ENCODE measurements at places on chromosomes 4 and X.

GRCh38 chrX:115251458-115252233, 17.8 kb upstream of the LRCH2 start:
- no peak for DNase-seq

GRCh38 chr4:109969087-109969486, 56.4 kb downstream of the EGF start:
- DNase-seq = no peak

DNA sequence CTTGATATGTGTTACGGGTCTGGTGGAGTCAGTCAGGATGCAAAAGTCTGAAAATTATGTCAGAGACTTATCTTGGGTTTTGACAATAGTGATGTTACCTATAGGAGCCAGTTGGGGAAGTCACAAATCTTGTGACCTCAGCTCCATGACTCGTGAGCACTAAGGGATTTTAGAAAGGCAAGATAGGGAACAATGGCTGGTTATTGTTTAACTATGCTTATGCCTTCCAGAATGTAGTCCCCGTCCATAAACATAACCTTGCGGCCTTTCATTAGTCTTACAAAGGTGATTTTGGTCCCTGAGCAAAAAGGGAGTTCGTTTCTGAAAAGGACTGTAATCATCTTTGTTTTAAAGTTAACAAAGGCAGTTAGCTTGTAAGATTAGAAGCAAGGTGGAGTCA, 23.9 kb upstream of the GATB start:
- no peak for DNase-seq

- no peak for DNase-seq
Measured at GRCh38 chrX:152619897-152620296, 17.8 kb upstream of the GABRQ start.

DNA sequence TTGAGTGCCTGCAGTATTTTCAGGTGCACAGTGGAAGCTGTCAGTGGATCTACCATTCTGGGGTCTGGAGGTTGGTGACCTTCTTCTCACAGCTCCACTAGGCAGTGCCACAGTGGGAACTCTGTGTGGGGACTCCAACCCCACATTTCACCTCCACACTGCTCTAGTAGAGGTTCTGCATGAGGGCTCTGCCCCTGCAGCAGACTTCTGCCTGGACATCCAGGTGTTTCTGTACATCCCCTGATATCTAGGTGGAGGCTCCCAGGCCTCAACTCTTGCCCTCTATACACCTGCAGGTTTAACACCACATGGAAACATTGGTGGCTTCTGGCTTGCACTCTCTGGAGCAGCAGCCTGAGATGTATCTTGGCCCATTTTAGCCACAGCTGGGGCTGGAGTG, 17.0 kb upstream of the NELFA start:
- no peak for DNase-seq

GRCh38 chr4:8238515-8239053, 31.0 kb upstream of the HTRA3 start:
- DNase-seq = peak; percentile 21

DNA sequence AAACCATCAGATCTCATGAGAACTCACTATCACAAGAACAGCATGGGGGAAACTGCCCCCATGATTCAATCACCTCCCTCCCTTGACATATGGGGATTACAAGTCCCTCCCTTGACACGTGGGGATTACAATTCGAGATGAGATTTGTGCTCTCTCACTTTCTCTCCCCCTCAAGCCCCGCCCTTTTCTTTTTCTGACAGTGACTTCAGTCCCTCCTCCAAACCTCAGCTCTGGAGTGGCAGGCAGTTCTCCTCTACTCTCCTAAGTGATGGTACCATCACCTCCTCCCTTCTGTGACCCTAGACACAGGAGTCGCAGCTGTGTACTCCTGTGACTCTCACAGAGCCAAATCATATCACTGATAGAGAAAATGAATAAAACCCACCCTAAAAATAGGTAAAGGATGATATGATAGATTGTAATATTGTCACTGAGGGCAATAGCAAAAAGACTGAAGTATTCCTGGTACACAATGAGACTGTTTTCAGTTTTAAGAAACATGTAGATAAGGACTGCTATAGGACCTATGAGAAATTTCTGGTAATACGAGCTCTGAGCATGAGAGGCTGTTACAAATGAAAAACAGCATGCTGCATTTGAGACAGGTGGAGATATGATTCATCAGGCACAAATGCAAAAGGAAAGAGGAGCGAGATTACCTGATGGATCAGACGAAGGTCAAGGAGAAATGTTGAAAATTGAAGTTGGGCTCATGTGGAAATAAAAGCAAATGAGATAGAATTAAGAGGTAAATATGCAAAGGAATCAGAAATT, 101.2 kb upstream of the CBLL2 start:
- DNase-seq = no peak

- DNase-seq = no peak
Measured at GRCh38 chr4:3422241-3422801, 19.4 kb upstream of the HGFAC start.

DNA sequence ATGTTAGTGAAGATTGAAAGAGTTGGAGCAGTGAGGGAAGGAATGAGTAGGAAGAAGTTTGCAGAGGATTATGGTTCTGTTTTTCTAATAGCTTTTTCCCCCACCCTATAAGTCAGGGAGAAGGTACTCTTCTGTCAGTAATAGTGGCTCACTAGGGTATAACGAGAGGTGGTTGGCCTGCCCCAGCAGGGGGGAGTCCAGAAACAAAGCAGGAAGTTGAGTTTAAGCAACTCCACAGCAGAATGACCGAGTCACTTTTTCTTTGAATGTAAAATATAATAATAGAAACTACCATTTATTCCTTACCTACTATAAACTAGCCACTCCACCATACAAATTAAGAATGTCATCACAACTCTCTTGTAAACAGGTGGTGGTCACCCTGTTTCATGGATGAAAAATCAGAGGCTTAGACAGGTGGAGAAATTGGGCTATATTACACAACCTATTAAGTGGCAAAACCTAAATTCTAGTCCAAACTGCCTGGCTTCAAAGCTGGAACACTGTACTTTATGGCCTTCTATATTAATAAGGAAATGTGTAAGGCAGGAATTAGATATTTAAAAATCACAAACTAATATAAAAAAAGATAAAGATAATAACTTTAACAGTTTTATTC, 21.9 kb downstream of the AP1AR start:
- no peak for DNase-seq

- DNase-seq = no peak
Measured at GRCh38 chr4:146522869-146523205, 1.1 kb upstream of the SLC10A7 start.

- DNase-seq = no peak
Measured at GRCh38 chrX:153880440-153880815, 5.5 kb downstream of the L1CAM start.

DNA sequence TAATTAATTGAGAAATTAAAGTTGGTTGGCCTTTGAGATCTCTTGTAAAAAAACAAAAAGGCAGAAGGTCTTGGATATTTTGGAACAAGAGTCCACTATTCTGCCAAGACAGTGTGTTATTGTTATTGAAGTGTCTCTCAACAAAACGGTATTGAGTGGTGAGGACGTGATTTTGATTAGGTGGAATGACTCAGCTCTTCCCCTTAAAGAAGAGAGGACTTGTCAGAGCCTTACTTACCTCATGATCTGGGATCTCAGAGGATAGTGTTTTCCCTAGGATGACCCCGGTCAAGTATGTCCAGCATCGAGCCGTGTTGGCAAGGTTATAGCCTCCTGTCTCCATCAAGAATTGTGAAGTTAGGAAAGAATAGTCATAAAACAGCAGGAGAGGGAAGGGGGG, 110.9 kb downstream of the HDAC8 start:
- DNase-seq = no peak

GRCh38 chr4:128249787-128250668, 37.6 kb downstream of the PGRMC2 start:
- no peak for DNase-seq

- DNase-seq = no peak
Measured at GRCh38 chr4:52694936-52695335, 35.8 kb upstream of the USP46 start.

GRCh38 chr4:170853422-170854021, 763.8 kb upstream of the AADAT start:
- DNase-seq = peak; percentile 49

DNA sequence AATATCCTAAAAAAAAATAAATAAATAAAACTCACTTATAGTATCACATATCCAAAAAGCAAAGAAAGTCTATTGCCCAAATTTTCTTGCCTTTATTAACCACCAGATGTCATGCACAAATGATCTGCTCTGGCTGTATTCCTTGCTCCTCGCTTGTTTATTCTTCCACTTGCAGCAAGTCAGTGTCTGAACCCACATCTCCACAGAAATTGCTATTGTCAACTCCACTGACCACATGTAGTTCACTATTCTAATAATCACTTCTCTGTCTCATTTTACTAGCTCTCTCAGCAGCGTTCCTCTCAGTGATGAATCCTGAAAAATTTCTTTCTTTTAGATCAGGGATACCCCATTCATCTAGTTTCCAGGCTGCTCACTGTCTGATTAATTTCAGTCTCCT, 29.3 kb upstream of the CXXC4 start:
- DNase-seq = no peak

DNA sequence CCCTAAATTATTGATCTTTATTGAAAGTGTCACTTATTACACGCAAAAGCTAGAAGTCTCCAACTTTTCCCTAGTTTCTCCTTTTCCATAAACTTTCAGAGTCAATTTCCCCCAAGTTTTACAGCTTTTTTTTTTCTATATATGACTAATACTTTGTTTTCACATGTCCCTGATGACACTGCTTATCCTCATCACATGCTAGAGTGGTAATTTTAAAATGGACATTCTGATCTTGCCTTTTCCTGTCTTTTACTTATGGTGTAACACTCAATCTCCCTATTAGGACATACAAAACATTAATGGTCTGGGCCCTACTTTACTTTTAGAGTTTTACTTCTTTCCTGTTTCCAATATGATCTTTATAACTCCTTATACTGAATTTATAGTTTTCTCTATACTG, 112.6 kb downstream of the ANK2 start:
- DNase-seq = no peak

DNA sequence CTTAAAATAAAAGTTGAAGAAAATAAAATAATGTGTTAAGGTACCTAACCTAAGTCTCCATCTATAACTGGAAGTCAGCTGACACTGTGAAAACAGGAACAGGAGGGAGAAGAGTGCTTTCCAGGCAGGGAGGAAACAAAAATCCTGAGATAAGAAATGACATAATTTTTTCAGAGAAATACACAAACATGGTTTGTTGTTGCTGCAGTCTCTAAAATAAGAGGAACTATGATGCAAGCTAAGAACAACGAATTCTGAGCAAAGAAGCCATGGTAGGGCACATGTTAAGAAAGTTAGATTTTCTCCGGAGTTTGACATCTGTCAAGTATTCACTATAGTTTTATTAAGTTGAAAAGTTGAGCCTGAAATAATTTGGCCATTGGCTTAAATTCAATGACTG, 26.9 kb downstream of the PAPSS1 start:
- no peak for DNase-seq

DNA sequence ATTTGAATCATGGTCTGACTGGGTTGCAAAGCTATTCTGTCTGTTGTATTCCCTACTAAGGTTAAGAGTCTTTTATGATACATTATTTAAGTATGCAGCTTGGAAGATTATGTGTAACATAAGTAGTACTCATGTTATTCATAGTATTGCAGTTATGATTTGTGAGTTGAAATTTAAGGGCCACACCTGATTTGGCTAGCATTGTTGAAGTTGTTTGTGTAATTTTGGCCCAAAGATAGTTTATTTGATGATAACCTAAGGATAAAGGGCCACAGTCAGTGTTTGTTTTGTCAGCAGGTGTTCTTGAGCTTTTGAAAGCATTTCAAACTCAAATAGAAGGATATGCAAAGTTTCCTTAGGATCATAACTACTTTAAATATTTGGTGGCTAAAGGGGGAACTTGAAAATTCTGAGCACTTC, 38.9 kb downstream of the NUDT9 start:
- DNase-seq = no peak

DNA sequence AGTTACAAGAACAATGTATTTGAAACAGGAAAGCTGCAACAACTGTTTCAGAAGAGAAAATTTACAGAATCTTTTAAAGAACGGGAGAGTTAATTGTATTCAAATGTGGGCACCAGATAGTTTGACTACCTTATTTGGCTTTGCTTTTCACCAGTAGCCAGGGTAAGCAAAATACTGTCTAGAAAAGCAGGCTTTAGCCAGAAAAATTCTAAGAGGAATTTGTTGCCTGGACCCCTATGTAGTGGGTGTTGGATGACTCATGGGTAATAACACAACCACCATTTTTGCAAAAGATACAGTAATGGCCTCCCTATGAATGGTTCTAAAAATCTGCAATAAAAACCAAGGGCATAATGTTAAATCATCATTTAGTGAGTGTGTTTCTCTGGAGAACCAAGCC, 233.4 kb upstream of the ANXA3 start:
- DNase-seq = no peak

GRCh38 chr4:71907782-71908181, 123.9 kb upstream of the GC start:
- DNase-seq = peak; percentile 9

- no peak for DNase-seq
Measured at GRCh38 chrX:112967903-112968302, 127.3 kb upstream of the AMOT start.

DNA sequence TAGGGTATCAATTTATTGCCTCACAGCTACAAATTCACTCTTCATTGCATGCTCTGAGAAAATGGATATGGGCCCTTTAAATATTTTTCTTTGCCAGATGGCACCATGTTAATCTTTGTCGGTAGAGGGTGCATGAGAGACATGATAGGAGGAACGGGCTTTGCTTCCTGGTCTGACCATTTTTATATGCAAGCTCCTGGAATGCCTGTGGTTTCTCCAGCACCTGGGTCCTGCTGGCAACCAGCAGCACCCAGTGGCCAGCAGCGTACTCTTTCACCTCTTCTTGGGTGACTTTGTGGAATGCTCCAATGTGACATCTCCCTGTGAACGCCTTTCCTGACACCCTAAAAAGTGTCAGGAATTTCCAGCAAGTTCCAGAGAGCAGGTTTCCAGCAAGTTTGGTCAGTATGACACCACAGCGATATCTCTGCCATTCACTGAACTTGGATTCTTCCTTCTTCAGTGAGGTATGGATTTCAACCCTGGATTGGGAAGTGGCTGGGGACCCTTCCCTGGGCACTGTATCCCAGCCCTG, 140.3 kb upstream of the PGRMC2 start:
- peak; percentile 28 for DNase-seq

DNA sequence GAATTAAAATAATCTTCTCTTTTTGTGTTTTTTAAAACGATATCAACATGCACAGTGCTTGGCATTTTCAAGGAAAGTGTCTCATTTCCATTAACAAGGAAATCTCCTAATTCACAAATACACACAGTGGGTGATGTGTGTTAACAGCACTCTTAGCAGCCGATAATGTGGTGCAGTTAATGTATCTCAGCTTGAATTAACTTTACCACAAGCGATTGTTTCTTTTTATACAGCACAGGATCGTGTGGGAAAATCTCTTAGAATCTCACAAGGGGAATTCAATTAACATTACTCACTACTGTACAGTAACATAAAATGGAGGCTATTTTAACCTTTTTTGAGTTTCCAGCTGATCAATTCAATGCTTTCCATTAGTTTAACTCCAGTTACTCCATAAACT, 1841.9 kb downstream of the STIM2 start:
- DNase-seq = no peak
